ENCODE measurements at places on chromosomes 5 and 9.

- DNase-seq = no peak
Observed at GRCh38 chr9:92740446-92740961, 24.1 kb downstream of the BICD2 start.

DNA sequence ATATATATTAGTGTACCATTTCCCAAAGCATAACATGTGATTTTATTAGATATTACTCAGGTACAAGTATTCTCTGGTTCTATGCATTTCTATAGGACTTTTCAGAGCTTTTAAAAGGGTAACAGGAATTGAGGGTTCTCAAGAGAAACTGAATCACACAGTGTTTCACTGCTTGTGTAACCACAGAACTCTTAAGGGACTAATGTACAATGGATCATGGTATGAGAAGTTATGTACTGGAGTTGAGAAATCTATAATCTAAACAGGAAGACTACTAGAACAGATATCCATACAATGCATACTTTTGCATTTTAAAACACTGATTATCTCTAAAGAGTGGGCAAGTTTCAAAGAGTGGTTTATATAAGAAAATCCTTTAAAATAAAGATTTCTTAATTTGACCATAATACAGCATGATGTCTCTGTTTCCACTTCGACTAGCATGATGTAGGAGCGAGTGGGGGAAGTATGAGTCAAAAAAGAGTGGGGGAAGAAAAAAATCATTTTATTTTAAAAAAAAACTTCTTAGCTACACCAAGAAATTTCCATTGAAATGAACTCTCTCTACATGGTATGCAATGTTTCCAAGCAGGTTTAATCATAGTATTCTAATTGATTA is 183.5 kb downstream of the RFX3 start:
- no peak for DNase-seq

DNA sequence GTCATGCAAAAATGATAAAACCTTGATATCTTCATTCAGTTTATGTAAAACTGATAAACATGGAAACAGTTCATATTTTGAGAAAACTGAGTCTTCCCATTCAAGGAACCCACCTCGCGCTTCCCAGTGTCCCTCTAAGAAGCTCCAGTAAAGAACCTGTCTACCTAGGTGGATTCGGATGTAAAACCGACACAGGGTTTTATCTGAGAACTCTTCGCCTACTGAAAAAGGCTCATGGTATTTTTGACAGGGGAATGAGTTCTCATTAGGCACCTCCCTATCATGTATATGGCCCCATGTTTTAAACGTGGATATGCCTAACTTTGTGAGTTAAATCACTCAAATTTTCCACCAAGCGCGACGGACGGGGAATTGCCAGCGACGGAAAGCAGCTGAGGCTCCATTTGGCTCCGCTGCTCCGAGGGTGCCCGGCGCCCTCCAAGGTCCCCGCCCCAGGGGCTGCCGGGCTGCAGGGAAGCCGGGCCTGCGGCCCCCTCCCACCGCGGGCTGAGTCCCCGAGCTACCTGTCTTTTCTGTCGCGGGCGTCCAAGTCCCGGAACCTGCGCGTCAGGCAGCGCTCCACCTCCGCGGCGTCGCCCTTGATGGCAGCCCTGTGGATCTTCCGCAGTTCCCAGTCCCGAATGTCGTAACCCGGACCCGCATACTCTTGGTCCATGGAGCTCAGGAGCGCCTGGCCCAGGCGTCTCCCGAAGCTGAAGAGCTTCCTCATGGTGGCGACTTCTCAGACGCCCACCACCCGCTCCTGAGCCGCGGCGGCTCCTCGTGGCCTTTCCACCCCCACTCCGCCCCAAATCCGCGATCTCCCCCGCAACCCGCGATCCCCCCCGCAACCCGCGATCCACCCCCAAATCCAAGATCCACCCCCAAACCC is 594 bp downstream of the ANKRD18A start:
- no peak for DNase-seq

- no peak for DNase-seq
Observed at GRCh38 chr9:6552033-6552432, 93.5 kb downstream of the GLDC start.

- DNase-seq = no peak
Observed at GRCh38 chr9:112013266-112013665, 116.7 kb downstream of the UGCG start.

GRCh38 chr5:172745838-172746237 is 25.2 kb downstream of the DUSP1 start:
- no peak for DNase-seq

DNA sequence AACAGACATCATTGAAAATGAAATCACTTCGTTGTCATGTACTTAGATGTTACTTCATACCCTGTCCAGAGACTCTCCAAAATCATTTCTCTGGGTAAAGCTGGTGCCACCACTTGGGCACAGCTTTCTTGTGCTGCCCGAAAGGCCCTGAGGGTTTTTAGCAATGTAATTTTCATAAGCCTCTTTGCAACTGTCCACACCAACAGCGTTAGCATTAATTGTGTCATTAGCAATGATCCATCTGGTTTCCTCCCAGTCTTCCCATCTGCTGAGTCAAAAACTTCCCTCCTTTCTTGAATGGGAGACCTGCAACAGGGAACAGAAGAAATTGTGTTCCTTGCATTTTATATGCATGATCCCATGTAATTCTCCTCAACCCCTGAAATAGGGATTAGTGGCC is 8.6 kb upstream of the MSX2 start:
- no peak for DNase-seq

- DNase-seq = no peak
Observed at GRCh38 chr5:173717959-173718358, 101.5 kb upstream of the BOD1 start.

GRCh38 chr9:135887585-135888050 is 19.7 kb downstream of the CAMSAP1 start:
- DNase-seq = no peak

DNA sequence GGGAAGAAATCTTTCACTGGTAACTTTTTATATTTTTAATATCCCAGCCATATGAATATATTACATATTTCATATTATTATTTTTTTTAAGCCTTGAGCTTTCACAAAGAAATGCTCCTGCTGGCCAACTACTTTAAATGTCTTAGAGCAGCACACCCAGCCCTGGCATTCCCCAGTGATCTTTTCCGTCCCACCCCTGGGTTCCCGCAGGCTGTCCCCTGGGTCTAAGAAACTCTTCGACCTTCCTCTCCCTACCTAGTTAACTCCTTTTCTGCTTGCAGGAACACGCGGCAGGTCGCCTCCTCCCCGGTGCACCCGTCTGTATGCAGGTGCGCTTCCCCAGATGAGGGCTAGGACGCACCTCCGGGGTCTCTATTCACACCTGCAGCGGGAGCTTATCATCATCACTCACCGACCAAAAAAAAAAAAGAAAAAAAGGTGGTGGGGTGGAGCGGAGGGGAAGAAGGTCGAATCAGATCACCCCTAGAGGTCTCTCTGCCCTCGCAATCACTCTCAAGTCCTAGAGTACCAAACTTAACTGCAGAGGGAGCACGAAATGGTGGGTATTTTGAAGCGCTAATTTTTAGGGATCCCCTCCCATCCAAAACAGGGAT is 696 bp downstream of the ZFP62 start:
- no peak for DNase-seq

- no peak for DNase-seq
Observed at GRCh38 chr9:129486756-129487657, 133.9 kb downstream of the C9orf50 start.

GRCh38 chr5:38099205-38100168 is 158.9 kb upstream of the EGFLAM start:
- DNase-seq = no peak

DNA sequence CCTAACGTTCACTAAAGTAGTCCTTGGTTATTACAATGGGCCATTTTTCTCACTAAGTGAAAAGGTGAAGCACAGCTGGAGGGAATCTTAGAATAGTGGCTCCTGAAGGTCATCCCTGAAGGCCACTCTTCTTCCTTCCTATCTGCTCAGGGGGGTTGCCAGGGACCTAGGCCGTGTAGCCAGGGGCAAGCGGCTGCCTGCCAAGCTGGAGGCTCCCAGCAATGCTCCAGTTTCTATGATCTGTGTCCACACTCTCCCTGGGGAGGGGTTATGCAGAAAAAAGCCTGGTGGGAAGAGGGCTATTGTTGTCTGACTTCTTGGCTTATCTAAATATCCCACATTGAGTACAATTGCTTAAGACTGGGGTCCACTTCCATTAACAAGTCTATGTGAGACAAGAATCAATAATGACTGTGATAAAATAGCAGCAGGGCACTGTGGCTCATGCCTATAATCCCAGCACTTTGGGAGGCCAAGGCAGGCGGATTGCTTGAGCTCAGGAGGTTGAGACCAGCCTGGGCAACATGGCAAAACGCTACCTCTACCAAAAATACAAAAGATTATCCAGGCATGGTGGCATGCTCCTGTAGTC is 3.8 kb downstream of the NMRK1 start:
- DNase-seq = no peak

DNA sequence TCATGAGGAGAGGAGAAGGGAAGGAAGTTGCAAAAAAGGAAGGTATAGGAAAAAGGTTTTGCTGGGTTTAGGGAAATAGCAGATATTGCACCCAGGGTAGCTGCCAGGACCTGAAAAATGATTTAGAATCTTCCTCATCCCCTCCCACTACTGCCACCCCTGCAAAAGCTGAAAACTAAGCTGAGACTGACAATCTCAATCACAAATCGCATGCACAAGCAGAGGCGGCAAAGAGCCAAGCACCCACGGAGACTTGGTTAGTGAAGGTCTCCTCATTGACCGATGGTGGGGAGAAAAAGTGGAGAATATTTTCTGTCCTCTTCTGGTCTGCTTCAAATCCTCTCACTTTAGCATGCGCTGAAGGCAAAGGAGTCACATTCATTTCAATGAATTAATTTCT is 39.1 kb upstream of the PAM start:
- DNase-seq = no peak

DNA sequence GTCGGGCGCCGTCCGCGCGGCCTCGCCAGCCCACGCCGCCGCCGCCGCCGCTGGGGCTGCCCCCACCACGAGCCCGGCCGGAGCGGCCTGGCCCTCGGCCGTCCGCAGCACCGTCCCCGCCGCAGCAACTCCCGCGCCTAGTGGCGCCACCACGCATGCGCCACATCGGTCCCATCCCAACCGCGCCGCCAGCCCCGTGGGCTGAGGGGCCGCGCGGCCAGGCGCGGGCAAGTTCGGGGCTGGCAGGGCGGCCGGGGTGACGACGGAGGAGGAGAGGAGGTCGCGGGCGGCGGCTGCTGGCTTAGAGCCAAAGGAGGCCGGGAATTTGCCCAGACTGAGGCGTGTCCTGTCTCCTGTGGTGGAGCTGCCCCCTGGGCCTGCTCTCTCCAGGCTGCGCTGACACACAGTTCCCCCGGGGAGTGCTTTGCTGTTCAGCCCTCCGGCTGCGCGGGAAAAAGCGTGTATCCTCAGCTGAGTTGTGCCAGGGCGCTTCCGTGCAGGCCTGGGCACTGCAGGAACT is at the start of gene TUSC1:
Gene TUSC1 (minus strand): TSS at position 298 of the 520 bp plus-strand sequence. CDS start 132 bp downstream, at position 166.
- peak; percentile 53 for DNase-seq

DNA sequence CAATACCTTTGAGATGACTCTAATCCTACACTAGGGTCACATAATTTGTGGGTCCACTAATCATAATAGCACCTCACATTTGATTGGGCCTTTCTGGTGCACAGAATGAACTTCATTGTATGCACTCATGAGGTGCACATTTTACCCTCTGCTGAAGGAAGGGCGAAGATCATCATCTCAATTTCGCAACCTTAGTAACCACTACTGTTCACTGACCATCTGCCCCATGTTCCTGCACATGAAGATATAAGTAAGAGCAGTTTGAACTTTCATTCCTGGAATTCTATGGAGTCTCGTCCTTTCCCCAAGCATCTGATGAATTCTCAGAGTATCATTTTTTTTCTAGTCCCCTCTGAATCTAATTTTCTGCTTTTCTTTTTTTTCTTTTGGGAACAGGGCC is 21.2 kb downstream of the GAS1 start:
- no peak for DNase-seq

- no peak for DNase-seq
Observed at GRCh38 chr5:80238778-80239679, 16.8 kb downstream of the SERINC5 start.

GRCh38 chr9:20805766-20806165 is 121.7 kb downstream of the FOCAD start:
- no peak for DNase-seq

GRCh38 chr5:32476891-32477290 is 32.4 kb upstream of the ZFR start:
- no peak for DNase-seq

DNA sequence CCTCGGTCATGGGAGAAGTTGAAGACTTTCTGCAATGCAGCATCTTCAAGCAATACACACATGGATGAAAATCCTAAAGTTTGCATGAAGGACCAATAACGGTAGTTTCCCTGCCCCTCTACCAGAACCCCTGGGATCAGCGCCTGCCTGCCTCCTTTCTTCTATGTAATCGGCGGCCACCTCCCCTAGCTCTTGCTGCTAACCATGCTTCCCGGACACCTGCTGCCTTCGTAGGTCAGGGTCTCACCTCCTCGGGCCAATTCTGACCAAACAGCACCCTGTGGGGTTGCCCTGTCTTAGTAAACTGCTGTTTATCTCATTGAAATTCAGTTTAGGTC is 388 bp upstream of the MED10 start:
- no peak for DNase-seq

DNA sequence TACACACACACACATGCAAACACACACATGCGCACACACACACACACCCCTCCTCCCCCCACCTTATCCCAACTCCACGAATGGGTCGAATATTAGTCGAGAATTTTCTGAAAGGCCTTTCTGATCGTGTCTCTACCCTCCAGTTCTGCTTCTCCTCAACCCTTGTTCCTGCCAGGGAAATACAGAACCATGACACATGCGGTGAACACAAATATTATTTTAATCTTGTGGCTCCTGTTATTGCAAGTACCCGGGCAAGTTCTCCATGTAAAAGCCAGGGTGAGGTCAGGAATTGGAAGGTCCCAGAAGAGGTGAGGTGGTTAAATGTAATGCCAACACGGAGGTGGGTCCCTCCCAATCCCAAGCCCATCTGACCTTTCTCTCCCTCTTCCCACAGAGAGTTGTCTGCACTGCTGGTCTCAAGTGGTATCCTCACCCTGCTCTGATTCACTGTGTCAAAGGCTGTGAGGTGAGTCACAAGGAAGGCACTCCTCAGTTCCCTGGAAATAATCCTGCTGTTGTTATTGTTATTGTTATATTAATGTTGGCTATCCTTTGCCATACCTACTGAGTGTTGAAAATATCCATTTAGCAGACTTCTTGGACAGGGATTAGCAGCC is 223.7 kb downstream of the PAPPA start:
- no peak for DNase-seq

DNA sequence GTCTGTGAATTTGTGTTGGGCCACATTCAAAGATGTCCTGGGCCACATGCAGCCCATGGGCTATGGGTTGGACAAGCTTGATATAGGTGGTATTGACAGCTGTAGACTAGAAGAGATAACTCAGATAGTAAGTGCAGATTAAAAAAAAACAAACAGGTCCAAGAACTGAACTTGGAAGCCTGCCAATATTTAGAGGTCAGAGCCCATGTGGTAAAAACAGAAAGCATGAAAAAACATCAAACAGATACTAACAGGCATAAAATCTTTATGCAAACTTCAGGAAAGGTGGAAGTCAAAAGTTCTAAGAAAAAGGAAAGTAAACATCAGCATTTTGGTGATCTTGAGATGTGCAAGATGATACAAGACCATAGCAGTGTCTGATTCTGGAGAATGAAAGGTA is 155.1 kb upstream of the NR4A3 start:
- DNase-seq = no peak

All from AG09309 (cell line).